ENCODE measurements at places on chromosomes 1 and 21.
A peak's percentile ranks its signal among the peaks of the same experiment; 100 is the strongest.

- no peak for DNase-seq
Observed at GRCh38 chr1:87284456-87285240, 44.0 kb upstream of the LMO4 start.

GRCh38 chr21:25307489-25307888 lies 299.8 kb downstream of the MRPL39 start:
- no peak for DNase-seq

DNA sequence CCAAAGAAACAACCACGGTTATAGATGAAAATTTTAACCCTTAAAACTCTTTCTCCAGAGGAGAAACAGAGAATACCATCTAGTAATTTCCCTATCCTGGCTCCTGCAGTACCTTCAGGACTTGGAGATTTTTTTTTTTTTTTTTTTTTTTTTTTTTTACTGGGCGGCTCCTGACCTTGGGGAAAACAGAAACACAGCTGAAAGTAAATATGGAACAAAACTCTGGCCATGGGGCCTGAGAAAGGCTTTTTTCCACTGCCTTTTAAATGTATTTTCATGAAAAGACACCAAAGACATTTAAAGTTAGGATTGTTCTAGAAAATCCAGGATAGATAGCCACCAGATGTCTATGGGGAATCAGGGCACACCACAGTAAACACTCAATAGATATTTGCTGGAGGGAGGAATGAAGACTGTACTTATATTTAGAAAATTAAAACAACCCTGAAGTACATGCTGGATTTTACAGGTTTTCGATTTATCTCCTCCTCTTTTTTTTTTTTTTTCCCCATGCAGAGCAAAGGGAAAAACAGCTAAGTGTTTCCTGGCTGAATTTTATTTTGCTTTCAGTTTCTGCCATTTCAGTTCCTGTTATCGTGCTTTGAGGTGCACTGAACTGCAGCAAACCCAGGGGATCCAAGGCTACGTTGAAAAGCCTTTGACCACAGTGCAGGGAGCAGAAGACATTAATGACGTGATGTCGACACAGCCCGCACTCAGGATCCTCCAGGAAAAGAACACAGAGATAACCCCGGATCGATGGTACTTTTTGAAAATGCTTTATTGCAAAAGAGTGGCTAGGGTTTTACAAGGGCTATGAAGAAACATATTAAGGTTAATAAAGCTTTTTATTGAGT lies 35.7 kb upstream of the CNN3 start:
- DNase-seq = no peak

DNA sequence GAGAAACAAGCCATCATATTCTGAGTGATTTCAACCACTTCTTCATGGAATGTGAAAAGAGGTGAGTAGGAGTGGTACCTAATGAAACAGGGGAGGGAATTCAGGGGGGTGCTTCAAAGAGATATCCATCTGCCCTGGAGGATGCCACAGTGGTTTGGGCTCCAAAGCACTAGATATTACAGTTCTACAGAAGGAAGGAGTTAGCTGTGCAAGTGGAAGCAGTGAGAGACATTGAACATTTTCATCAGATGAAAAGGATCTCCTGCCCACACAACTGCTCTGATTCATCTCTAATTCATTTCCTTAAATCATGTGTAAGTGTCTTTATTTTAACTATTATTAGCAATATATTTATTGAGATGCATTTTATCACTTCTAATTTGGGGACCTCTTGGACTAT lies 2.8 kb upstream of the RGS5 start:
- DNase-seq = no peak

- no peak for DNase-seq
Observed at GRCh38 chr1:154433161-154433764, 28.1 kb downstream of the IL6R start.

DNA sequence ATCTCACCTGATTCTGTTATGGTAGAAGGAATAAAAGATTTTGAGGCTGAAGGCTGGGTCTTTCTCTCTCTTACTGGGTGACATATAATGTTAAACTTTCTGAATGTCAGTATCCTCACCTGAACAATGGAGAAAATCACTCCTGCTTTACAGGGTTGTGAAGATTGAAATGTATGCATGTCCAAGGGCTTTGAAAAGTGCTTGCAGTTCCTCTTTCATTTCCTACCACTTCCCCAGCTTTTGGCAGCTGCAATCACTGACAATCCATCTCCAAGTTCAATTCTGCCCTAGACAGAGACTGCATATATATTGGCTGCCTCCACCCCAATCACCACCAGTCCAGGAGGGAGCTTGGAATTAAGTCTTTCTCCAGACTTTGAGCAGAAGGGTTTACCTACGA lies 39.8 kb downstream of the FAM78B start:
- no peak for DNase-seq

DNA sequence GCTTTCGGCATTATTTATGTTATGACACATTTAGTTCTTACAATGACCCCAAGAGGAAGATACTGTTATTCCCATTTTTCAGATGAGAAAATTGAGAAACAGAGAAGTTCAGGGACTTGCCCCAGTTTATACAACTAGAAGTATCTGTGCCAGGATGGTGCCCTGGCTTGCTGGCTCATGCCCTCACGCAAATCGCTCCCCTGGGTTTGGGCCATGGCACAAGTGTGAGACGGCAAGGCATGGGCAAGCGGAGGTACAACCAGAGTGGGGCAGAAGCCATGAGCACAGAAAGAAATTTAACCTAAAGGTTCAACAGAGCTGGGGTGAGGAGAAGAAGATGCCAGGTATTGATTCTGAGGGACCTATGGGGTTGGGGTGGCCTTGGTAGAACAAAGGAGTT lies 469.8 kb downstream of the DSCAM start:
- DNase-seq = no peak

DNA sequence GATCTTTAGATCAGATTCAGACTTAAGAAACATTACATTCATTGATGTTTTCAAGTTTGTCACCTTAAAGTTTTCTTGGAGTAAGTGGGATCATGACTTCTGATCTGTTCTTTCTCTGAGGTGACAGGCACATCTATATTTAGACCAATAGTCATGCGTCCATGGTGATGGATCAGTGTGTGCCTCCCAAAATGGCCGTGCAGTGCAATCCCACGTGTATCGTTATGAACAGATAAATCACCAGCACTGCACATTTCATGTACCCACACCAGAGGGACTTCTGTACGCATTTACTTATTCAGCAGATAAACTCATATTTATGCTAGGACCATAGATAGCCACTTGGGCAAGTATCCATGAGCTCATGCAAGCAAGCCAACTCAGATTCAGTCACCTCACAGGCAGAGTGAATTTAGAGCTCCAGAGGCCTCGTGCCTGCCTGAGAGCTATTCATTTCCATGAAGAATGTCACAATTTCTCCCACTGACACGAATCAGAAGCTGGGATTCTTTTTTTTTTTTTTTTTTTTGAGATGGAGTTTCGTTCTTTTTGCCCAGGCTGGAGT lies 13.9 kb upstream of the WDR26 start:
- DNase-seq = no peak

GRCh38 chr1:110787328-110788071 lies 85.4 kb upstream of the CD53 start:
- peak; percentile 10 for DNase-seq

- DNase-seq = no peak
Observed at GRCh38 chr1:164805399-164805798, 246.4 kb downstream of the PBX1 start.

DNA sequence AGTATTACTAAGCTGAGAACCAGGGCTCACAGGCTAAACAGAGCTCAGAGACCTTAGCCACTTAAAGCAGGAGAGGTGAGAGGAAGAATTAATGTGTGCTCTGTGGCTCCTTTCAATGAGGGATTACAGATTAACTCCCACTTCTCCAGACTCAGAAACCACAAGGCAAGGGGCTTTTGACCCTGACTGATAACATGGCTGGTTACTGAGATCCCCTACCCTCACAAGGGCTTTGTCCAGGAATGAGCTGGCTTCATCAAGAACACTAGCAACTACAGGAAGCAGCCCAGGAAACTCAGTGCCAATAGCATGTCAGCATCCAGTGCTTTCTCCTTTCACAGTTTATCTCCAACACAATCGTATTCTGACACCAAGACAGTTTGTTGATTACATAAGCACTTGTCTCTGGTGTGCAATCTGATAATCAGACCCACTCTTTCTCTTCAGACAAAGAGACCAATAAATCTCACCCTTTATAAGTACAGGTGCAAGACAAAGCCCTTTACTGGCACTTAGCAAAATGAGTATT lies 38.8 kb downstream of the ERI3 start:
- DNase-seq = peak; percentile 66

DNA sequence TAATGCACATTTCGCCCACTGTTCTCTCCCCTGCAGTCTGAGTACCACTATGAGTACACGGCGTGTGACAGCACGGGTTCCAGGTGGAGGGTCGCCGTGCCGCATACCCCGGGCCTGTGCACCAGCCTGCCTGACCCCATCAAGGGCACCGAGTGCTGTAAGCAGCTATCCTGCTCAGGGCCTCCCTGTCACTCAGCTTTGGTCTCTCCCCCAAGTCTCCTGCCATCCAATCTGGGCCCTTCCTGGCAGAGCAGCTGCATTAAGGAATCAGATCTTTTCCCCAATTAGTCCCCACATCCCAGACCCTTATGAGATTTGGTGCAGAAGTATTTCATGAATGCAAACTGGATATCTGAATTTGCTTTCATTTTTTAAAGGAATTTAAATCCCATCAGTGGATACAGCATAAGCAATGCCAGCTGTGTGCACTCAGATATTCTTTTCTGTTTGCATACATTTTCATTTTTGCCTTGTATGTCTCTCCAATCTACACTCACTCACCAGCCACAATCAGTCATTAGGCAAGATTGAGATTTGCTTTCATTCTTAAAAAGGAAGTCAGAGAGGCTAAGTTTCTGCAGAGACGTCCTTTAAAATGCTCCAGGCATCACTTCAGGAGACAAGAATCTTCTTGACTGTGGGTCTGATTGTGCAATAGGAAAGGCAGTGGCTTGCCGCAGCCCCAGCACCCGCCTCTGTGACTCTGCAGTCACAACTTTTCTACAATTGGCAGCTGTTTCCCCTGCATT lies 48.1 kb downstream of the ELAPOR1 start:
- no peak for DNase-seq

DNA sequence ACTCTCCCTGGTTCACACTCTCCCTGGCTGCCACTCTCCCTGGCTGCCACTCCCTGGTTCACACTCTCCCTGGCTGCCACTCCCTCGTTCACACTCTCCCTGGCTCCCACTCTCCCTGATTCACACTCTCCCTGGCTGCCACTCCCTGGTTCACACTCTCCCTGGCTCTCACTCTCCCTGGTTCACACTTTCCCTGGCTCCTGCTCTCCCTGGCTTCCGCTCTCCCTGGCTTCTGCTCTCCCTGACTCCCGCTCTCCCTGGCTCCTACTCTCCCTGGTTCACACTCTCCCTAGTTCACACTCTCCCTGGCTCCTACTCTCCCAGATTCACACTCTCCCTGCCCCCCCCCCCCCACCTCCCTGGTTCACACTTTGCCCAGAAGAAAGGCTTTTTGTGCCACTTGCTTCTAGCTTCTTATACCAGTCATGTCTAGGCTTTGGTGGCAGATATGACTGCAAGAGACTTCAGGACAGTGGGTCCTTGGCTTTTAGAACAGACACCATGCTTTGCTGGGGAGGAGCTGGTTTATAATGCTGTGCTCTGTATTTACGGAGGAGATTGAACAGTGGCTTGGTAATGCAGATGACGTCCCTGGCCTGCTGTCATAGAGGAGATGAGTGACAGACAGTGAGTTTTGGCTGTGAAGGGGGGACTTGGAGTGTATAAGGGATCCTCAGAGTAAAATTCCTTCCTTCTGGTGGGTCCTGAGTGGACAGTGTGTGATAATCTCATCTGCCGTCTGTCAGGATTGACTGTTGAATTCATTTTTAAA lies 17.0 kb downstream of the COQ8A start:
- DNase-seq = no peak

GRCh38 chr1:53446051-53446450 lies 13.1 kb upstream of the DMRTB1 start:
- DNase-seq = no peak

DNA sequence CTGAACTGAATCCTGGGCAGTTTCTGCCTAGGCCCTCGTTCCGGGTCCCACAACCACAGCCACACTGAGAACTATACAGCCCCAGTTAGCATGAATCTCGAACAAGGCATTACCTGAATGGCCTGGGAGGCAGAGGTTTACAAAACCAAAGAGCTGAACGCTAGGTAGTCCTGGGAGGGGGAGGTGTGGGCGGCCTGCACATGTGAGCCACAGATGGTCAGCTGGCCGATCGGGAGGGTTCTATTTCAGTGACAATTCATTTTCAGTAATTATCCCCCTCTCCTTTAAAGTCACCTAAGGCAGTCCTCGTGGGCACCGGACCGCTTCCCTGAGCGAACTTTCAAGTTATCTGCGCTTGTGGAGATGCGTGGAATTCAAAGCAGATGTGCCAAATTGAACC lies 111.9 kb downstream of the GLIS1 start:
- DNase-seq = no peak

- DNase-seq = no peak
Observed at GRCh38 chr1:31943546-31944184, 5.5 kb upstream of the PTP4A2 start.

DNA sequence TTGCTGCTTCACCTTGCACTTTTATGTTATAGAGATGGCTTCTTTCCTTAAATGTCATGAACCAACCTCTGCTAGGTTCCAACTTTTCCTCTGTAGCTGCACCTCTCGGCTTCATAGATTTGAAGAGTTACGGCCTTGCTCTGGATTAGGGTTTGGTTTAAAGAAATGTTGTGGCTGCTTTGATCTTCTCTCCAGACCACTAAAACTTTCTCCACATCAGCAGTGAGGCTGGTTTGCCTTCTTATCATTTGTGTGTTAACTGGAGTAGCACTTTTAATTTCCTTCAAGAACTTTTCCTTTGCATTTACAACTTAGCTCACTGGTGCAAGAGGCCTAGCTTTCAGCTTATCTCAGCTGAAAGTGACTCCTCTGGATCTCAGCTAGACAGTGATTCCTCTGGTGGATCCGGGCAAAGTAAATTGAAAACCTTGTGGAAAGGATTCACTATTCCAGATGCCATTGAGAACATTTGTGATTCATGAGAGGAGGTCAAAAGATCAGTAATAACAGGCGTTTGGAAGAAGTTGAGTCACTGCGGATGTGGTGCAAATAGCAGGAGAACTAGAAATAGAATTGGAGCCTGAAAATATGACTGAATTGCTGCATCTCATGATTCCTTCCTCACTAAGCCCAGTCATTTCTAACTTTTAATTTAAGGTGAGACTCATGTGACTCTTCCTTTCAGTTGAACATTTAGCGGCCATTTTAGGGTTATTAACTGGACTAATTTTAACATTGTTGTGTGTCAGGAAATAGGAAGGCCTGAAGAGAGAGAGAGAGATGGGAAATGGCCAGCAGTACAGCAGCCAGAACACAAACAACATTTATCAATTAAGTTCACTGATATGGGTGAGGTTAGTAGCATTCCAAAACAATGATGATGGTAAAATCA lies 16.2 kb upstream of the RGS1 start:
- no peak for DNase-seq
